ENCODE measurements at places on chromosomes 16 and 17.
A peak's percentile ranks its signal among the peaks of the same experiment; 100 is the strongest.

GRCh38 chr16:69741951-69742904 is 12.5 kb downstream of the NOB1 start:
- DNase-seq, result no peak

DNA sequence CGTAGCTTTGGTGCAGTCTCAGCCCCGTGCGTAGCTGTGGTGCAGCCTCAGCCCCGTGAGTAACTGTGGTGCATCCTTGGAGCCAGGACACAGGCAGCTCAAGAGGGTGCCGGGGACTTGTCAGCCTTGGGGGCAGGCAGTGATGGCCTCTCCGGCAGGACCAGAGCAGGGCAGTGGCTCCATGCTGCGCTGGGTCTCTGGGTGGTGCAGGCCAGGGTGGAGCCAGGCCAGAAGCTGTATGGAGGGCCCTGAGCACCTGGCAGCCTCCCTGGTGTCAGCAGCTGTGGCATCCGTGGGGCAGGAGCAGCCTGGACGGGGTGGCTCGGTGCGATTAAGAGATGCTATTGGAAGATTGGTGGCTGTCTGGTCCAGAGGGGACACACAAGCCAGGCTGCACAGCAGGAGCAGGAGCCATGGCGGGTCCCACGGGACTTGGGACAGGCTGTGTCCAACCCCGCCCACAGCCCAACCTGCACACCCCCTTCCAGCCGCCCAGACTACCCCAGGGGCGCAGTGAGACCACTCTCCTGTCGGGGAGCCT is 28.3 kb upstream of the CDH15 start:
- no peak for DNase-seq

DNA sequence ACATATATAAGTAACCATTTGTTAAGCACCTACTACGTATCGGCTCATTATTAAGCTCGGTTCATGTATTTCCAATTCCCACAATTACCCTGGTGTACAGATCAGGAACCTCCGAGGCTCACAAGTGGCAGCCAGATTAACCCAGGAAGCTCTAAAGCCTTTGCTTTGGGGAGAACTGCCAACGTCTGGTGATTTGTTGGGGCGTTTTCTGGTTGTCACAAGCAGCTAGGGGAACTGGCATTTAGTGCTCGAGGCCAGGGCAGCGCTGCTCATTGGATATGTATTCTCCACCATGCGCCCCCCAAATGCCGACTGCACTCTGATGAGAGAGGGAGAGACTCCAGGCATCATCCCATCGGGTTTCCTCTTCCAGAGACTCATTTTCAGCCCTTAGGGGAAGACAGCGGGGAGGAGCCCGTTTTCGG is 541 bp downstream of the ZNF18 start:
- DNase-seq, result peak; percentile 29

GRCh38 chr16:920717-921116 is 50.1 kb downstream of the LMF1 start:
- DNase-seq, result no peak

DNA sequence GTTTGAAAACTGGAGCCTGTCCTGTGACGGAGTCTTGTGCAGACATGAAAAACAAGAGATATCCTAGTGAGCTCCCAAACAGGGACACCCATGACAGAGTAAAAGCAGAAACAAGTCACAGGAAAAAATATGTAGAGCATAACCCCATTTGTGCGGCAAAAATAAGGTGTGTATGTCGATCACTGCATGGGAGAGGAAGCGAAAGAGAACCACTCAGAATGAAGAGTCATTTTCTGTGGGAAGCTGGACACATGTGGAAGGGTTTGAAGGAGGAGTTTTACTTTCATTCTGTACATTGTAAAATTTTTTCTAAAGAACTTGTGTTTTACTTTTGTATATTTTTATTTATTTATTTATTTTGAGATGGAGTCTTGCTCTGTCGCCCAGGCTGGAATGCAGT is 72.1 kb downstream of the JPH3 start:
- no peak for DNase-seq

- DNase-seq, result no peak
These were observed 9.9 kb upstream of the GUCY2D start for GRCh38 chr17:7992516-7992915.

- no peak for DNase-seq
These were observed 46.3 kb upstream of the ARHGAP44 start for GRCh38 chr17:12743046-12743445.

GRCh38 chr17:68804777-68805520 is 150.2 kb downstream of the ABCA8 start:
- DNase-seq, result no peak

- no peak for DNase-seq
These were observed 33.7 kb upstream of the METTL16 start for GRCh38 chr17:2545393-2545792.

DNA sequence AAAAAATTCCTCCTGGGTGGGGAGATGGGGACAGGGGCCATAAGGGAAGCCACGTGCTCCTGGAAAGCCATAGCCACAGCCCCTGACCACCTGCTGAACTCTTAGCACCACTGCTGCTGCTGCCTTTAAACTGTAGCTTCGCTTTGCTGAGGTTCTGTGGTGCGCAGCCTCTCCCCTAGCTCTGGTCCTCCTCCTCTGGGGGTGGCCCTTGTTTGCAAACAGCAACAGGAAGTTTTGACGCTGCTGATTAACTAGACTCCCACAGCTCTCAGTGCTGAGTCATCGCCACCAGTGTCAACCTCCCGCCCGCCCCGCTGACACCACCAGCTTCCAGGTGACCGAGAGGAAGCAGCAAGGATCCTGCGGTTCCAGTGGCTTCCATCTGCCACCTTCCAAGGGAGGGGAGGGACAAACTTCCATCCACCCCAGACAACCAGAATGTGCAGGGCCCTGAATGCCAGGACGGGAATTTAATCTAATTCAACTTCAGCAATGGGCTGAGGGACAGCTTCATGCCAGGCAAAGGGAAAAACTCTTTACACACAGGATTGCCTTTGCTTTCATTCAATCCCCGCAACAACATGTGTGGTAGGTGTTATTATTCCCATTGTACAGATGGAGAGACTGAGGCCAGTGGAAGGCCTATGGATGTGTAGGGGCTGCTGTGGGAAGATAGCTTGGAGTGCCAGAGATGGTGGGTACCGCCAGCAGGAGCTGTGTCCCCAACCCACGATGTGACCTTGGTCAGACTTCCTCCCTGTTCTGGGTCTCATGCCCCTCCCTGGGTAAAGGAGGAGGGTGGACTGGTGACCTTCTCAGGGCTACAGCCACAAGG is 8.1 kb upstream of the KIFC3 start:
- peak; percentile 80 for DNase-seq

DNA sequence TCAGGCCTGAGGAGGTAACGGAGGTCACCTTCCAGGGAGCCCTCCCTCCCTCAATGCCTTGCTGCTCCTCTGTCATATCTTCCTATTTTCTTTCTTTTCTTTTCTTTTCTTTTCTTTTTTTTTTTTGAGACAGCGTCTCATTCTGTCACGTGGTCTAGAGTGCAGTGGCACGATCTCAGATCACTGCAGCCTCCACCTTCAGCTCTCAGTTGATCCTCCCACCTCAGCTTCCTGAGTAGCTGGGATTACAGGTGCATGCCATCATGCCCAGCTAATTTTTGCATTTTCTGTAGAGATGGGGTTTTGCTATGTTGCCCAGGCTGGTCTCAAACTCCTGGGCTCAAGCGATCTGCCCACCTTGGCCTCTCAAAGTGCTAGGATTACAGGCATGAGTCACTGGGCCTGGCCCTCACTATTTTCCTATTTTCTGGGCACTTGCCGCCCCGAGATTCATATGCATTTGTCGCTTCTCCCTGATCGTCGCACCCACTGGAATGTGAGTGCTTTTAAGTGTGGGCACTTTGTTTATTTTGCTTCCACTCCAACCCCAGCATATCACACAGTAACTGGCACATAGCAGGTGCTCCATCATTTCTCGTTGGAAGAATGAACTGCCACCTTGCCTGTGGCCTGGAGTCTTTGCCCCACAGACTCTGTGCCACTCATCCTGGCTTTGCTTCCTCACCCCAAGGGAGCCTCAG is 31.7 kb downstream of the CPNE2 start:
- DNase-seq, result no peak

GRCh38 chr17:15406081-15406480 is 61.3 kb downstream of the CDRT4 start:
- DNase-seq, result no peak

DNA sequence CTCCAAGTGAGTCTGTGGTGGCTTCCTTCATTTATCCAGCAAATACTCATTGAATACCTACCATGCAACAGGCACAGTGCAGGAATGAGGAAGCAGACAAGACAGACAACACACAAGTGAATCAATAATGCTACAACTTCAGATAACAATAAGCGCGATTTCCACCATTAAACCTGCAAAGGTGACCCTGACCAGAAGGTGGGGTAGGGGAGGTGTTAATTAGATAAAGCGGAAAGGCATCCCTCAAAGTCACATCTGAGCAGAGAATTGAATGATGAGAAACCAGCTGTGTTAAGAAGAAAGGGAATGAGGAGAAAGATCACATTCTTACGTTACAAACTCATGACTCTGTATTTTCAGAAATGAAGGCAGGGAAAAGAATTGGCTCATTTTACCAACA is 26.3 kb downstream of the ZZEF1 start:
- DNase-seq, result no peak

DNA sequence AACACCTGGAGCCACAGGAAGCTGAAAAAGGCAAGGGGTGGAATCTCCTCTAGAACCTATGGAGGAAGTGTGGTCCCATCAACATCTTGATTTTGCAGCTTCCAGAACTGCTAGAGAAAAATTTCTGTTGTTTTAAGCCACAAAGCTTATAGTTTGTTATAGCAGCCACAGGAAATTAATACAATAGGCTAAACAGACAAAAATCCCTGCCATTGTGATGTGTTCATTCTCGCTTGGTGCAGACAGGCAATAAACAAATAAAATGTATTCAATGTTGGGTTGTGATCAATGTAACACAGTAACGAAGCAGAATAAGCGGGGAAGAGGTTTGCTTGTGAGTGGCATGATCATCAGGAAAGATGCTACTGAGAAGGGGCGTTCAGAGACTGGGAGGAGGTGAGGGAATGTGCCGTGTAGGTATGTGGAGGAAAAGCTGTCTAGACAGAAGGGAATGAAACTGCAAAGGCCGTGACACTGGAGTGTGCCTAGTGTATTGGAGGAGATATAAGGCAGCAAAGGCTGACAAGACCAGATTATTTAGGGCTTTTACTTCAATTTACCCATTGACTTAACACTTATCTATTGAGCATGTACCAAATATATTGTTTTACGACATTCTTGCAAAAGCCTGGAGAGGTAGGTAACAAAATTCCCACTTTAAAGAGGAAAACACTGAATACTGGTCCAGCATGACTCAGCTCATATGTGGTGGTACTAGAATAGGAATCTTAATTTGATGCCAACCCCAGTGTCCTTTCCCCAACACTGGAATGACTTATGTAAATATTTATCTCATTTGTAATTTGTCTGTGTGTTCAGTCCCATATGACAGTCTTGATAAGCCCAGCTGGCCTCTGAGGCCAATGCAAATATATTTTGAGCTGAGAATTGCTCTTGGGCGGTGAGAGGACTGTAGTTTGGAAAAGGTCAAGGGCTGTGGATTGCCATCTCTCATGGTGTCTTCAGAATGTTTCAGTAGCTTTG is 375.9 kb downstream of the CDH13 start:
- DNase-seq, result no peak

DNA sequence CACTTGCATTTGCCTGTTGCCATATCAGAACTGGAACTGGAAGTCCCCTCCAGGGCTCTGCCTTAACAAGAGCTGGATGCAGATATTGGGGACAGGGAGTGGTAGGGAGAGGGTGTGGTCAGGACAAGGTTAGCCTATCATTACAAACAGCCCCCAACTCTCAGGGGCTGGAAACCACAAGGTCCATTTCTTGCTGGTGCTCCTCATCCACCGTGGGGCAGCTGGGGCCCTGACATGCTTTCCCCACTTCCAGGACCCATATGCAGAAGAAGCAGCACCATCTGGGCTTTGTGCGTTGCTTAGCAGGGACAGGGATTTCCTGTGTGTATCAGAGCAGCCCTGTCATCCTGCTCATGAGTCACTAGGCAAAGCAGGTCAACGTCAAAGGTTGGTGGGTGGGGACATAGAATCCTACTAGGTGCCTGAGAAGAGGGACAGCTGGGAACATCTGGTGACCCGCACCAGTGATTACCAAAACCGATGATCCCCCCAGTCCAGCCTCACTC is 26.9 kb downstream of the RGS9 start:
- DNase-seq, result peak; percentile 27

Data from GM12891 (cell line).